Fibroblast of skin of scalp (primary cell): ENCODE measurements at places on chromosomes 13 and 19.

- DNase-seq: peak; percentile 98
These were observed 10.0 kb downstream of the CFD start for GRCh38 chr19:869245-870177.

GRCh38 chr13:110128546-110128945, 178.4 kb downstream of the COL4A1 start:
- DNase-seq: no peak

DNA sequence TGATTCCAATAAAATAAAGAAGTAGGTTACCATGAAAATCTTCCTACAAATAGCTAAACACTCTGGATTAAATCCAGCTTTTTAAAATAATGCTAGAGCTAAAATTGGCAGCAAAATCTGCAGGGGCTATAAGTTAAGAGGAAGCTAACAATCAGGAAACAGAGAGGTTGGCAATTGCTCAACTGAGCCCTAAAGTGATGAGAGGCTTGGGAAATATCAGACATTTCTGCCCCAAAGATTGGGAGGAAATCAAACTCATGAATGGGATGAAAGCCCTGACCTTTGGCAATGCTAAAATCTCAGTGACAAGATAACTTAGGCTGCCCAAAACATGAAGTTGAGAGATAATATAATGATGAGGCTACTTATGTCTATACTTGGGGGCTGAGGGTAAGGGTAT, 1437.9 kb downstream of the EFNB2 start:
- no peak for DNase-seq

DNA sequence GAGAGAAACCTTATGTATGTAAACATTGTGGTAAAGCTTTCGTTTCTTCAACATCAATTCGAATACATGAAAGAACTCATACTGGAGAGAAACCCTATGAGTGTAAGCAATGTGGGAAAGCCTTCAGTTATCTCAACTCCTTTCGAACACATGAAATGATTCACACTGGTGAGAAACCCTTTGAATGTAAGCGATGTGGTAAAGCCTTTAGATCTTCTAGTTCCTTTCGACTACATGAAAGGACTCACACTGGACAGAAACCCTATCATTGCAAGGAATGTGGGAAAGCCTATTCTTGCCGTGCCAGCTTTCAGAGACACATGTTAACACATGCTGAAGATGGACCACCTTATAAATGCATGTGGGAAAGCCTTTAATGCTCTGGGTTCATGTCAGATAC, 24.7 kb downstream of the ZNF136 start:
- no peak for DNase-seq

GRCh38 chr13:74561155-74561554, 427.0 kb upstream of the KLF12 start:
- no peak for DNase-seq
